ENCODE measurements at places on chromosomes 2 and 18.
A peak's percentile ranks its signal among the peaks of the same experiment; 100 is the strongest.

DNA sequence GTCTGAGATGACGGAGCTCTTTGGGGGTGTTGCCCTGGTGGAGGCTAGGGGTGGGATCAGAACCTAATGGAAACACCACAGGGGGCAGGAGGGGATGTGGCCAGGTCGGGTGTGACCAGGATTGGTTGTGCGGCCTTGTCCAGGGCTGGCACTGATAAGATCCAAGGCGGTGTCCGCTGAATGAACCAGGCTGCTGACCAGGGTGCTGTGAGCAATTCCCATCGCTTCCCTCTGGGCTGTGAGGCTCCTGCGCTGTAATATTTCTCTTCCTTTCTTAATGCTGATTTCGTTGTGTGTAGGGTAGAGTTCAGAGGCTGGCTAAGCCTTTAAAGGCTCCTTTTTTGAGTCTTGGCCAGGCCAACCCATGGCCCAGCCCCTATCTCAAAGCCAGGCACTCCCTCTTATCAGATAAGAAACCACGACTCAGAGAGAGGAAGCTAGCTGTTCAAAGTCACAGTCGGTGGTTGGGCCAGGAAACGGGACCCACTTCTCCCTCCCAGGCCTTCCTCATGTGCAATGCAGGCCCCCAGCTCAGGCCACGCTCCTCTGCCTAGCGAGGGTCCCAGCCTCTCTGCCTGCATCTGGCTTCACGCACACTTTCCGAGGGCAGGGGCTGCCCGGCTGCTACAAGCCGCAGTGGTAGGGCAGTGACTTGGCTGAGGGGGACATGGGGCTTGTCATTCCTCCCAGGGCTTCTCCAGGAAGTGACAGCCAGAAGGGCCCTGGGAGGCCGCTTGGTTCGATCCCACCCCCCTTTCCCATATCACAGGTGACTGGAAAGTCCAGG, 26.0 kb upstream of the FOSL2 start:
- DNase-seq = no peak

DNA sequence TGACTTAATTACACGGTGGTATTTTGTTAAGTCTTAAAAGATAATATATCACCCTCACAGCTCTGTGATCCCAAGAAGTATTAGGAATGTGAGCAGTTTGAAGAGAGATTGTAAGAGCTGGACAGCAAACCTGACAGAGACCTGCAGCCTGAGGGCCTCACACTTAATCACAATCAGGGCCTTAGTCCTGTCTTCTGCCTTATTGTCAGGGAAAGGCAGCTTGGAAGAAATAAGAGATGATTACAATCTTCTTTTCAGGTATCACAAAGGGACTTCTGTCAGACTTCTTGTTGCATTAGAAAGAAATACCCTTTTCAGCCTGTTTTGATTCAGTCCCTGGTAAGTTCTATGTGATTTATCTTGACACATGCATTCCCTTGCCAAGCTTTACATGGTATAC, 1433.8 kb upstream of the SLC39A10 start:
- no peak for DNase-seq

DNA sequence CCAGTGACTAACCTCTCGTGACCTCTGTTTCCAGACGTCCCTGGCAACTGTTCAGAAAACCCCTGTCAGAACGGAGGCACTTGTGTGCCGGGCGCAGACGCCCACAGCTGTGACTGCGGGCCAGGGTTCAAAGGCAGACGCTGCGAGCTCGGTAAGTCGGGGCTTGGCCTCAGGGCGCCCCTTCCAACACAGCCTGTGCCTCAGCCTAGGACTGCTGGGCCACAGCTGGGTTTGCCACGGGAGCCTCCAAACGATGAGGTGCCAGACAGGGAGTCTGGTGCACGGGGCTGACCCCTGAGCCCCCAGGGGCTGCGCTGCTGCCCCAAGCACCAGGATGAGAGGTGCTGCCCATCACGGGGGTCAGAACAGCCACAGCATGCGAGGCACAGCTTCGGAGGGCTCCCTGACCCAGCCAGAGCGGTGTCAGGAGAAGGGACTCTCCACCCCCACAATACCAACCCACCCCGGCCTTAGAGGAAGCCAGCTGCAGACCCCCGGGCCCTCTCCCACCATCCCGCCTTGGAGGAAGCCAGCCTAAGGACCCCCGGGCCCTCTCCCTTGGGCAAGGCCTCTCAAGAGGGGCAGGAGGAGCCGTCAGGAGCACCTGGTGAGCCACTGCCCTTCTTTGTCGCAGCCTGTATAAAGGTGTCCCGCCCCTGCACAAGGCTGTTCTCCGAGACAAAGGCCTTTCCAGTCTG, 20.3 kb downstream of the MTERF4 start:
- DNase-seq = no peak

- no peak for DNase-seq
These were observed 60.3 kb downstream of the RFTN2 start for GRCh38 chr2:197615016-197615652.

GRCh38 chr2:119809339-119810048, 49.8 kb downstream of the PTPN4 start:
- peak; percentile 38 for DNase-seq

DNA sequence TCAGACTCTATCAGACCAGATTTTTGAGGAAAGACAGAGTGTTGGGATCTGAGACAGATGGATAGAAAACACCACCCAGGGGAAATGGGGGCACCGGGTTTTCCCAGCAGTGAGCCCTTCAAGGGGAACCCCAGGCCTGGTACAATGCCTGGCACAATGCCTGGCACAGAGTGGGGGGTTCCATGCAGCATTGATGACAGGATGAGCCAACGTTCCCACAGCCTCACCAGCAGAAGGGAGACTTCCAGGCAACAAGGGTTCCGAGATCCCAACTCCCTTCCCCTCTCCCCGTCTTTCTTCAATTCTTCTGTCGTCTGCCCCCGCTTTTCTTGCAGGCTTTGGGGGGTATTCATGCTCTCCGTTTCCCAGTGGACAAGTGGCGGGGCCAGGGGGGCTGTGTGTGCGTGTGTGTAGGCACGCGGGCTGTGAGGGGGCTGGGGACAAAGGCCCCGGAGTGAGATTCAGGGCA, 132.1 kb upstream of the HAAO start:
- no peak for DNase-seq

DNA sequence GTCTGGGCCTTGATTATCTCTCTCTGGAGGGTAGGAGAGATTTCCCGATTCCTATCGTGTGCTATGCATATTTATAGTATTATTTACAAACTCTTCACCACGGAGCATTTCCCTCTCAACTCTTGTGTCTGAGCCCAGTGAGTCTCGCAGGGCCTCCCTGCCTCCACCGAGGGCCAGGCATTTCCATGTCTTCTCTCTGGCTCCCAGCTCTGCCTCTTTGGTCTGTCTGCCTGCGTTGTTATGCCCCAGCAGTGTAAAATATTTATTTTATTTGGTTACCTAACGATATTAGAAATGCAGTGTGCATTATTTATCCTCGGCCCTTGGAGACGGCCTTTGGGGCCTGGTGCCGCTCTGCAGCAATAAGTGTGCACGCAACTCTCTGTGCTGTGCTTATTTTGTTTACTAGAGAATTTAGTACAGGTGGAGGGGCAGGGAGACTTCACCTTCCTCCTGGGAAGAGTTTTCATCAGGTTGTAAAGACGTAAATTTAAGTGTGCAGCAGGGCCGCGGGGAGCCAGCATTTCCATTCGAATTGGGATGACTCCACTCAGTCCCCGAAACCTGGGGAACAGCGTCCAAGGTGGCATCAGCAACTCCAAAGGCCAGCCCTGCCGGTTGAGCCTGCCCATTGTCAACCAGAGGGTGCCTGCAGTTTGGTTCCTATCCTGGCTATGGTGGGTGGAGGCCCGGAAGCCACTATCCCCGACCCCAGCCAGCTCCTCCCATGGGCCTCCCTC, 100.2 kb downstream of the PTGR3 start:
- no peak for DNase-seq

DNA sequence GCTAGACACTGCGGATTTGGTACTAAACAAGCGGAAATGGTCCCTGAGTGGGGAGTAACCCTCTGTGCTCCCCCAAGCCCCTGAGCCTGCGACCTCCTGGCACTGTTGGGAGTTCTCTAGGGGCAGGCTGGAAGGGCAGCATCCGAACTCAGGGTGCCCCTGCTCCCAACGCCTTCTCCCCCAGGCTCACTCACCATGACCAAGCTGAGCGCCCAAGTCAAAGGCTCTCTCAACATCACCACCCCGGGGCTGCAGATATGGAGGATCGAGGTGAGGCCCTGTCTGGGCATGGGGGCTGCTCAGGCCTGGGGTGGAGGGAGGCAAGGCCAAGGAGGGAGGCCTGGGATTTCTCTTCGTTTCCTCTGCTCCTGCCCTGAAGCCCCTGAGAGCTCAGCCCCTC, 4.7 kb downstream of the VIL1 start:
- DNase-seq = no peak

GRCh38 chr2:220279372-220279771, 651.9 kb downstream of the SLC4A3 start:
- DNase-seq = peak; percentile 53

GRCh38 chr2:673615-674320, 3.4 kb downstream of the TMEM18 start:
- peak; percentile 25 for DNase-seq

GRCh38 chr2:119846021-119846420, 86.3 kb downstream of the PTPN4 start:
- DNase-seq = no peak

DNA sequence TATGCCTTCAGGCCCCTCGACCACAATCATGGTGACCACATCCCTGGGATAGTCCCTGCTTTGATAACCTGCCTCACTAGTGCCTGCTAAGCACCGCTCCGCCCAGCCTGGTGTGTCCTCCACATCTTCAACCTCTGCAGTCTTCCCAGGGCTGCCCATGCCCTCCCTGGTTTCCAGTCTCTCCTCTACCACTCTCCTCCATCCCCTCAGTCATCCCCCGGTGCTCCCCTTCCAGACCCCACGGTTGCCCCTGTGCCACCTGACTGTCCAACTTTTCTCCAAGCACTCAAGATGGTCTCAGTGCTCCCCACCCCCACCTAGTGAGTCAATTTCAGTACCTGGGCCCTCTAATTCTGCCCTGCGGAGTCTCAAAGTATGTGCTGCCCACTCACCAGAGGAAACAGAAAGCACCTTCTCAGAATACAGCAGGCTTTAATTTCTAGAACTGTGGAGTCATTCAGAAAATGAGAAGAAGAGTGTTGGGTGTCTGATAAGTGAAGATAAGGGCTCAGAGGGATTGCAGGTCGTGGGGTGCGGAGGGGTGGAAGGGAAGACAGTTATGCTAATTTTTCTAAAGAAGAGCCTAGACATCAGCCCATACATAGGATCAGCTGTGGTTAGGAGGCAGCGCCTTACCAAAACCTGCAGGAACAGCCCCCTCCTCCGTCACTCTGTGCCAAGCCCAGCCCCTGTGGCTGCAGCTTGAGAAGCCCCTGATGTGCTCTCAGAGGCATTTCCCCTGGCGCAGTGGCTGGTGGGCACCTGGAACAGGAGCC, 53.6 kb upstream of the CAB39 start:
- no peak for DNase-seq

DNA sequence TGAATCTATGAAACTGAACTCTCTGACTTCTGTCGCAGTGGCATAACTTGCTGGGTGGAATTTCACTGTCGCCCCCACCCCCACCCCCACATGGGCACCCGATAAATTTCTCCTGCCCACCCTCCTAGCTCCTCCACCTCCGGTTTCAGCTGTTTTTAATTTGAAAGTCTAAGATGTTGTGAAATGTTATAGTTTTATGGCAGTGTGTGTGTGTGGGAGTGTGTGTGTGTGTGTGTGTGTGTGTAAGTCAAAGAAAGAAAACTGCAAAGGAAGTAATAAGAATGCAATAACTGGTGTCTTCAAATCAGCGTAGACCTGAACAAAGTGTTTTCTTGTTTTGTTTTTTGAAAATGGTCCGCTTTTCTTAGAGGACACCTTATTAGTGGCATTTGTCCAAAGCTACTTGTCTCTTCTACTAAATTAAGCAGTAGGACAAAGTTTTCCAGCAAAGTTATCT, 388 bp downstream of the DTNA start:
- DNase-seq = peak; percentile 66

- no peak for DNase-seq
These were observed 122.5 kb downstream of the MAIP1 start for GRCh38 chr2:200077838-200078237.

DNA sequence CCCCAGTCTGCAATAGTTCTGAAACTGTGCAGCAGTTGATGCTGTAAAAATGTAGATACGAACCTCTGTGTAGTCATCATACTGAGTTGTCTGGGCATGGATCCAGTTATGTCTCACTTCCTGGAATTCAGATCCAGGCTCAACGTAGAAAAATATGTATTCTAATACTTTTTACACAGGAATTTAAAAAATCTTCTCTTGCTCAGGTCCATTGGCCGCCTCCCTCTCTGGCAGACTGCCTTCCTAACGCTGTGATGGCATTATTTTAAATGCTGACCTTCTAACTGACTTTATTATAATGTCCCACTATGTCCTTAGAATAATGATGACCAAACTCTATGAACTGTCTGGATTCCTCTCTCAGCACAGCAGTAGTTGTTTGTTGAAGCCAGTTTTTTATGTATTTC, 119.6 kb downstream of the FEZ2 start:
- DNase-seq = peak; percentile 89

DNA sequence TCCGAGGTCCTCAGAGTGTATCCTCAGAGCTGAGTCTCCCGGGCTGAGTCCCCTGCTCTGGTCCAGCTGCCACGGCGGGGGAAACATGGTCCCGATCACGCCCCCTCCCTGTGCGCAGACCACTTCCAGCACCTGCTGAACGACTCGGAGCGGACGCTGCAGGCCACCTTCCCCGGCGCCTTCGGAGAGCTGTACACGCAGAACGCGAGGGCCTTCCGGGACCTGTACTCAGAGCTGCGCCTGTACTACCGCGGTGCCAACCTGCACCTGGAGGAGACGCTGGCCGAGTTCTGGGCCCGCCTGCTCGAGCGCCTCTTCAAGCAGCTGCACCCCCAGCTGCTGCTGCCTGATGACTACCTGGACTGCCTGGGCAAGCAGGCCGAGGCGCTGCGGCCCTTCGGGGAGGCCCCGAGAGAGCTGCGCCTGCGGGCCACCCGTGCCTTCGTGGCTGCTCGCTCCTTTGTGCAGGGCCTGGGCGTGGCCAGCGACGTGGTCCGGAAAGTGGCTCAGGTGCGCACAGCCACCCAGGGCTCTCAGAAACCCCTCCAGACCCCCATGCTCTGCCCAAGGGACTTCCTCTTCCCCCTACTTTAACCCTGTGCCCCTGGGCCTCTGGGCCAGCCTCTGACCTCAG, 26.7 kb downstream of the GPC1 start:
- no peak for DNase-seq

- no peak for DNase-seq
These were observed 112.3 kb upstream of the IL1R2 start for GRCh38 chr2:101879466-101879865.

GRCh38 chr2:230358305-230358704, 31.3 kb downstream of the SP140L start:
- no peak for DNase-seq

GRCh38 chr2:61356261-61356957, 114.5 kb downstream of the USP34 start:
- DNase-seq = peak; percentile 2
